Fibroblast of lung (primary cell): ENCODE measurements at places on chromosomes 7 and 10. TPM values are rescaled to one million over a fixed set of nuclear protein-coding genes. Genes with fewer than 3 reads are reported as not detected.

VSTM2A gene
- not detected in 2 replicates for total RNA-seq

PALD1 gene
- total RNA-seq: 0.26 and 0.33 TPM in 2 replicates

GRCh38 chr7:128783143-128783861 lies 7.7 kb upstream of the OPN1SW start:
- peak; percentile 79 for DNase-seq

- DNase-seq: no peak
Observed at GRCh38 chr10:98270786-98271185, 2.8 kb upstream of the LOXL4 start.

- DNase-seq: no peak
Observed at GRCh38 chr7:23385140-23385539, 85.2 kb downstream of the IGF2BP3 start.
